ENCODE measurements at places on chromosomes 11 and 22. TPM values are rescaled to one million over a fixed set of nuclear protein-coding genes. Genes with fewer than 3 reads are reported as not detected.

Gene ARHGAP32
- 15.6 TPM for polyA plus RNA-seq

Gene HEPN1
- polyA plus RNA-seq, result not detected

Gene PANX3
- polyA plus RNA-seq, result 0.03 TPM

Gene IGF2
- polyA plus RNA-seq, result 319 TPM

Gene PRRG4
- polyA plus RNA-seq, result 9.3 TPM

Gene KRTAP5-11
- 0.19 TPM for polyA plus RNA-seq

Gene PPM1F
- polyA plus RNA-seq, result 18.0 TPM

Gene PHETA2
- 10.7 TPM for polyA plus RNA-seq

Gene CASP1
- polyA plus RNA-seq, result 135 TPM

Gene MS4A3
- polyA plus RNA-seq, result 0.24 TPM

Gene C11orf87
- 0.27 TPM for polyA plus RNA-seq

Gene PACSIN3
- polyA plus RNA-seq, result 44.7 TPM

Gene HTATIP2
- polyA plus RNA-seq, result 25.0 TPM

Gene ATM
- polyA plus RNA-seq, result 34.7 TPM

Gene SLC22A25
- 0.01 TPM for polyA plus RNA-seq

Gene C11orf24
- polyA plus RNA-seq, result 74.5 TPM

Gene OR8D4
- not detected for polyA plus RNA-seq

Gene MYO18B
- polyA plus RNA-seq, result 0.24 TPM

Gene MUC5AC
- polyA plus RNA-seq, result 0.37 TPM

Gene RPL27A
- polyA plus RNA-seq, result 3,137 TPM

Gene SCGB1C1
- not detected for polyA plus RNA-seq

Gene CSNK2A3
- 2.8 TPM for polyA plus RNA-seq

Gene PAX6
- 6.7 TPM for polyA plus RNA-seq

Gene ENTHD1
- 0.06 TPM for polyA plus RNA-seq

Gene OR5M3
- polyA plus RNA-seq, result not detected
